ENCODE measurements at places on chromosomes 5 and 9.

DNA sequence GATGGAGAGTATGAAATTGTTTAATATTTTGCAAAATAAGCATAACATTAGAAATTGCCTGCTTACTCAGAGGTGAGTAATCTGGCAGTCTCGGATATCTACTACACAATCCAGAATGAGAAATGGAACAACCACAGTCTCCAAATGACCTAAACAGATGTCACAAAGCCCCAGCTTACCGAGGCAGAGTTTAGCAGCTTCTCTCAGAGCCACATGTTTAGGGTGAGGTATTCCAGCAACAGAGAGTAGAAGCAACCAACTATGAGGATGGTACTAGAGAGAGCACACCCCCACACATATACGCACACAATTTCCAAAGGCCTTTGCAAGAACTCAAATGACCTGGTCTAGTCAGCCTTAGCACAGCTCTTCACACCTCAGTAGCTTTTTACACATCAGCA, 122.7 kb upstream of the LPAR1 start:
- DNase-seq = no peak

GRCh38 chr9:30012622-30013021, 2371.8 kb upstream of the ACO1 start:
- no peak for DNase-seq

GRCh38 chr9:71941998-71942567, 30.6 kb downstream of the C9orf85 start:
- no peak for DNase-seq

DNA sequence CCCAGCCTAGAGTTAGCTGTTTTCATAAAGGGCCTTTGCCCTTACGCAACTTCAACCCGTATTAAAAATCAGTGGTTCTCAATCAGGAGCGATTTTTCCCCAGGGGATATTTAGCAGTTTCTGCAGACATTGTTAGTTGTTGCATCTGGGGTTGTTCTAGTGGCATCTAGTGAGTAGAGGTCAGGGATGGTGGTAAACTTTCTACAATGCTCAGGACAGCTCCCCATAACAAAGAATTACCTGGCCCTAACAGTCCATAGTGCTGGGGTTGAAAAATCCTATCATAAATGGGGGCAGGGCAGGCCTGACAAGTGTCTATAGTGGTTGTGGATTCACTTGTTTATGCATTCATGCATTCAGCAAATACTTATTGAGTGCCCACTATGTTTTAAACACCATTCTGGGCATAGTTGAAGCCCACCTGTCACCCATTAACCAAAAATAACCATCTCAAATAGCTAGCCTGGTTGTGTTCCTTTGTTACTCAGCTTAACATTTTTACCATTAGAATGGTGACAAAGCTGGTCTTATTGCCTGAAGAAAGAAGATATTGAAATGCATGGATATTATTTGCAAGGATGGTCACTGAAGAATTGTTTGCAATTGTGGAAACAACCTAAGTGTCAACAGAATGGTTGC, 15.9 kb upstream of the FGF1 start:
- DNase-seq = no peak

- DNase-seq = no peak
Measured at GRCh38 chr5:151740958-151741373, 17.5 kb downstream of the ATOX1 start.

DNA sequence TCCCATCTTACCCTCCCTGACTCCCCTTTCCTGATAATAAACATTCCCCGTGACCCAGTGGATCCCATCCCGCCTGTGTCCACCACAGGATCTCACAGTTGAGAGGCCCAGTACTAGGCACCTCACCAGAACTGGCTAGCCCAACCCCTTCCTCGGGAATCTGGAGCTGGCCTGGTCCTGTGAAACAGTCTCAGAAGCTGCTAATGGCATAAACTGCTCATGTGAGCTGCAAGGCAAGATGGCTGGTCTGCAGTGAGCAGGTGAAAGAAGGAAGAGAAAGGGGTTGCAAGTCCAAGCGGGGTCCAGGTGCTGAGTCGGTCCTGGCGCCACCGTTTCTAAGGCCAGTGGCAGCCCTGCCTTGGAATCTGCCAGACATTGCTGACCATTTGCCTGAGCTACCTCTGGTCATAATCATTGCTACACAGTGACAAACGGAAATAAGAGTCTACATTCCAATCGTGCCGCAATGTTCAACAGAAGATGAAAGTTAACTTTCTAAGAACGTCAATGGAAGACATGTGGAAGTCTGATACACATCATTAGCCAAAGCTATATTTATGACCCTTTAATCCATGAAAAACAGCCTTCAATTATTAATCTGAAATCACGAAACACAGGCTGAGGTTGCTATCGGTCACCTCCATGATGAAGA, 33.7 kb downstream of the DNAH5 start:
- no peak for DNase-seq

GRCh38 chr5:156851880-156852279, 1.8 kb downstream of the PPP1R2B start:
- DNase-seq = no peak

- DNase-seq = no peak
Measured at GRCh38 chr5:42496397-42497156, 73.3 kb downstream of the GHR start.

GRCh38 chr5:134600600-134600999, 32.0 kb downstream of the SAR1B start:
- no peak for DNase-seq

DNA sequence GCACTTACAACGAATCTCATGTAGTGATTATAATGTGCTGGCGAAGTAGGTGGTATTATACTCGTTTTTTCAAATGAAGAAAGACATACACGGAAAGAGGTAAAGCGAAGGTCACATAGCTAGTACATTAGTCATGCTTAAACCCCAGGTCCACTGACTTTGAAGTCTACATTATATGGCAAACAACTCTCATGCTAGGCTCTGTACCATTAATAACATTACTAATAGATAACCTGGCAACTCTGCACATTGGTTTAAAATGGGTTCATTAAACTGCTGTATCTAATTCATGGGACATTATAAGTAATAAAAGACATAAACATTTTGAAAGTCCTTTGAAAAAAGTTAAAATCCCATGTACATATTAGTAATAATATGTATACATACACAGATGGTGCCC, 21.2 kb downstream of the FYB1 start:
- DNase-seq = no peak

- peak; percentile 66 for DNase-seq
Measured at GRCh38 chr5:112186401-112186990, 232.6 kb downstream of the EPB41L4A start.

GRCh38 chr5:65790371-65791163, 68.6 kb downstream of the NLN start:
- DNase-seq = no peak

DNA sequence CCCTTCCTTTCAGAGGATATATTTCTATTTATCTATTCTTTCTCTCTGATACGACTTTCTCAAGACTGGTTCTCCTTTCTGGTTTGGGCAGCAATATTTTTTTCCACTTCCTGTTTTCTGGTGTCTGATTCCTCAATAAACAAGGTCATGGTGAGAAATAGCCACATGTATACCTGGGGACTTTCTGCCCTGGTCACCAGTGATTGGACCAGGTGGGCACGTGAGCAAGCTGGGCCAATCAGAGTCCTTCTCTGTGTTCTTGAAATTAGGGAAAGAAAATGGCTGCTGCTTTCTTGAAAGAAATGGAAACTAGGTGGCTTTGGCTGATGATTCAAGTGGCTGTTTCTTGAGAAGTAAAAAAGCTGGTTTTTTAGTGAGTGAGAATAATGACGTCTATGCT, 18.4 kb upstream of the GSN start:
- DNase-seq = peak; percentile 58

GRCh38 chr5:39783756-39784421, 359.1 kb upstream of the DAB2 start:
- no peak for DNase-seq

DNA sequence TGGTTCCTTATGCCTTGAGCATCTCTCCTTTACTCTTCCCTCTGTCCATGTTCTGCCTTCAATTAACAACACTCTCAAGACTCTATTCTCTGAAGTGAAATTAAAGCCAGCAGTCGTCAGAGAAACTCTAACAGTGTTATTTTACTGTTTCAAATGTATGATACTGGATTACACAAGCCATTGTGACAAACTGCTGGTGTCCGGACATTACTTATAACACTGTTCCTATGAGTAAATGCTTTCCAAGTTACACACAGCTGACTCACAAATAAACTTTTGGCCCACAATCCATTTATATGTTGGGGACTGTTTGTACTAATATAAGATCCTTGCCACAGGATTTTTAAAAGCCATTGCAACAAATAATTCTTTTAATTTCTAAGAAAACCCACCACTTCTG, 63.2 kb upstream of the GHR start:
- DNase-seq = no peak

DNA sequence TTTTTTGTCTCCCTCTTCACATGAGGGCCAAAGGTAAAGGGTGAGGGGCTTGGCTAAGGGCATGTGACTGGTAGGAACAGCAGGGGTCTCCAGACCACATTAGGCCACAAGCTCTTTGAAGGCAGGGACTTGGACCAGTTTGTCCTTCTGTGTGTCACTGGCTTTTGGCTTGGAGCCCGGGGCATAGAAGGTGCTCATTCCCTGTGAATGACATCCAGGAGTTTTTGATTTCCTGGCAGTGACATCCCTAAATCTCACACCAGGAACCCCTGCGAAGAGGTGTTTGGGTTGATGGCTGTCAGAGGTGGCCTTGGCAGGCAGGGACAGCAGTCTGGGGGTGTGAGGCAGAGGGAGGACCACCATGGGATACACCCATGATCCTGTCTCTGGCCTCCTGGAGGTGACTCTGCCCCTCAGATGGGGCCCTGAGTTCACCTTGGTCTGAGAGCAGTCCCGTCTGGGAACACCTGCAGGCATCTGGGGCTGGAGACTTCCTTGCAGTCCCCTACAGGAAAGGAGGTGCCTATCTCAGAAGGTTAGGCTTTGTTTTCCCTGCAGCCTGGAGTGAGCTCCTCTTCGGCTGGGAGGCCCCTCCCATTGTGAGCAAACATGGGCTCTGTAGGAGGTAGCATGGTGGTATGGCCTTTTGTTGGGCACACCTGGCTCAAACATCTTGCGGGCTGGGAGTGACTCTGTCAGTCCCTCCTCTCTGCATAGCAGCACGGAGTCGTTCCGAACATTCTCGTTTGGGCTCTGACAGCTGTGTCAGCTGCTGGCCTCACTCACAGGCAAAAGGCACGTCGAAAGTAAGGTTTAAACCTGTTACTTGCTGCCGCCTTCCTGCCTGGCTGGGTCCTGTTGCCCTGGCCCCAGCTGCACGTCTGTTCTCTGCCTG, 38.6 kb upstream of the PITX1 start:
- no peak for DNase-seq

- DNase-seq = no peak
Measured at GRCh38 chr5:91464886-91465646, 81.9 kb upstream of the ARRDC3 start.

- no peak for DNase-seq
Measured at GRCh38 chr9:80143899-80144298, 572.1 kb downstream of the TLE4 start.

- DNase-seq = no peak
Measured at GRCh38 chr9:125151730-125152129, 8.4 kb upstream of the SCAI start.

DNA sequence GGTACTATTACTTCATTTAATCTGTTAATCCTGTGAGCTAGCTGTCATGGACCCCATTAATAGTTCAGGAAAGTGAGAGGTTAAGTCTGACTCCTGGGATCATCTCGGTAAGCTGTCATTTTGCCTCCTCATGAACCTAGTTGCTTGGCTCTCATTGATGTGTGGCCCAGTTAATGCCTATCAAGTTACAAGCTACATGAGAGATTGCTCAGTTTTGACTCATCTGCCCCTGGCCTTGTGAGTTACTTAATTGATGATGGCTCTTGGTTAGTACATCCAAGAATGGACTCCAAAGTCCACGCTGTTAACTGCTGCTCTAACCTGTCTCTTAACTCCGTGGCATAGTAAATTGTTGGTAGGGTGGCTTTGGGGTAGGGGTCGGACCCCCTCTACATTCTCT, 23.9 kb downstream of the LARP1 start:
- DNase-seq = no peak

DNA sequence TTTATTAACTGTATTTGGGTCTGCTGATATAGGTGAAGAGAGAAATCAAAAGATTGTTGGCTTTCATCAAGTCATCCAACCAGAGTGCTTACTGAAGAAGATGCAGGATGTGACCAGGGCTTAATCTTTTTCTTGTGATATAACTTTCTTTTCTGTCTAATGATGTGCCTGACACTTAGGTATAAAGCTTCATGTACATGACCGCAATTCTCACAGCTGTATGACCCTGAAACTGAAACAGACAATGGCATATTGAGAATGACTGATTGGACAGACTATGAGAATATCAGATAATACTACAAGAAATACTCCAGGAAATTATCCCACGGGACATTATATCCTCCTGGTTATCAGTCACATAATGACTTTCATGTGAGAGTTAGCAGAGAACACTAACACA, 32.5 kb upstream of the FAM174A start:
- DNase-seq = no peak

- DNase-seq = no peak
Measured at GRCh38 chr9:2725898-2726649, 8.8 kb downstream of the KCNV2 start.

All from Kasumi-1 (cell line).